ENCODE measurements at places on chromosomes 7 and 10. TPM values are rescaled to one million over a fixed set of nuclear protein-coding genes. Genes with fewer than 3 reads are reported as not detected.

DNA sequence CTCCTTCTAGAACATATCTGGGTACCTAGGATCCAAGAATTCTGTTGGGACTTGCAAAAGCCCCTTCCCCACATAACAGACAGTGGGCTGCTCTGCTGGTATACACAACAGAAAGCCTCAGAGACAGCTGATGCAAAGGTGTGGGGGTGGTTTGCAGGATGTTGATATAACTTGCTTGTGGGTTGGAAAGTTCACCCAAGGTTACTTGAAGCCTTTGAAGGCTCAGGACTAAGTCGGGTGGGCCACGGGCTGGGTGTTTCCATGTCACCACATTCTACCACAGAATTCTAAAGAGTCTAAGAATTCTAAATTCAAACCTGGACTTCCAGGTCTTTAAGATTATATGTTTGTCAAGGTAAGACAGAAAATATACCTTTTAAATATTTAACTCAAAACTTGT, 7.4 kb upstream of the NRCAM start:
- H3K27ac ChIP-seq = no peak overlapping the region
- H3K36me3 ChIP-seq = no peaks in the 10 kb centered on the region
- no peak overlapping the region for H3K4me3 ChIP-seq
- no peaks in the 10 kb centered on the region for H3K4me1 ChIP-seq
- DNase-seq = no peak

DNA sequence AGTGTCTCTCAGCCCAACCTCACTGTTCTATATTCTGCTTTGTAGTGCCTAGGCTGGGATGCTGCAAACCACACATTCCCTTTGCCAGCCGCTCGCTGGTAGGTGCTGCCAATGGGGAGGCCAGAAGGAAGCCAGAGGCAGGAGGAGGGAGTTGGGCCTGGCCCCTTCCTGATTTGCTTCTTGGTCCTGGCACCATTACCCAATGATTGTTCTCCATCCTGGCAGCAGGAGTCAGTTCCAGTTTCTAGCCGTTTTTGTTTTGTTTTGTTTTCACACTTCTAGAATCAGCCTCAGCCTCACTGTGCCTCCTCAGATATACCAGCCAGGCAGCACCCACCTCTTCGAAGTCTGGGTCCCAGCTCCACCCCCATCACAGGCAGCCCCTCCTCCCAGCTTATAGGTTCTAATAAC, 27.4 kb upstream of the LOXL4 start:
- H3K27me3 ChIP-seq = peaks cover under 1% of the 10 kb centered on the region
- no peak for DNase-seq
- H3K4me1 ChIP-seq = peaks cover 18% of the 10 kb centered on the region
- no peak overlapping the region for H3K4me3 ChIP-seq
- H3K36me3 ChIP-seq = no peaks in the 10 kb centered on the region

DNA sequence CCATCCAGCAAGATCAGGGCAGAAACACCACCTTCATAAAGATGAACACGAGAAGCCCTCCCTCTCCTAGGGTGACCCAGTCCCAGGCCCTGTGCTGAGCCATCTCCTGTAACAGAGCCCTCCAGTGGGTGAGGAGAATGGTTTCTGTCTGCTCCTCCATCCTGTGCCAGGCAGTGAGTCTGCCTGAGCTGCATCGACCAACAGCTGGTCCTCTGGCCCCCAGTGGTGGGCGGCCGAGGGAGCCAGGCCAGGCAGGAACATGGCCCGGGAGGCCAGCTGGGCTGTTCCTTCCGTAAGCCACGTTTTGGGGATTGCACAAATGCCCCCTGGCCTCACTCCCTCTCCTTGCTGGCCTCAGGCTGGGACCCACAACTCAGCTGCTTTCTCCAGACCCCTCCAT, 73.5 kb downstream of the GRB10 start:
- no peaks in the 10 kb centered on the region for H3K27me3 ChIP-seq
- H3K4me1 ChIP-seq = peaks cover 63% of the 10 kb centered on the region
- DNase-seq = no peak
- no peak overlapping the region for H3K4me3 ChIP-seq
- peak overlapping the region; percentile 62 for H3K27ac ChIP-seq

GRCh38 chr10:122127943-122128342, 139.0 kb downstream of the TACC2 start:
- H3K27me3 ChIP-seq = no peaks in the 10 kb centered on the region
- H3K4me1 ChIP-seq = peaks cover 72% of the 10 kb centered on the region
- H3K27ac ChIP-seq = peak overlapping the region; percentile 86
- peaks cover 3% of the 10 kb centered on the region for H3K36me3 ChIP-seq
- no peak for DNase-seq
- H3K4me3 ChIP-seq = peak overlapping the region; percentile 39

LBX1 gene
- not detected for total RNA-seq

ITGA8 gene
- total RNA-seq = 26.2 TPM

DNA sequence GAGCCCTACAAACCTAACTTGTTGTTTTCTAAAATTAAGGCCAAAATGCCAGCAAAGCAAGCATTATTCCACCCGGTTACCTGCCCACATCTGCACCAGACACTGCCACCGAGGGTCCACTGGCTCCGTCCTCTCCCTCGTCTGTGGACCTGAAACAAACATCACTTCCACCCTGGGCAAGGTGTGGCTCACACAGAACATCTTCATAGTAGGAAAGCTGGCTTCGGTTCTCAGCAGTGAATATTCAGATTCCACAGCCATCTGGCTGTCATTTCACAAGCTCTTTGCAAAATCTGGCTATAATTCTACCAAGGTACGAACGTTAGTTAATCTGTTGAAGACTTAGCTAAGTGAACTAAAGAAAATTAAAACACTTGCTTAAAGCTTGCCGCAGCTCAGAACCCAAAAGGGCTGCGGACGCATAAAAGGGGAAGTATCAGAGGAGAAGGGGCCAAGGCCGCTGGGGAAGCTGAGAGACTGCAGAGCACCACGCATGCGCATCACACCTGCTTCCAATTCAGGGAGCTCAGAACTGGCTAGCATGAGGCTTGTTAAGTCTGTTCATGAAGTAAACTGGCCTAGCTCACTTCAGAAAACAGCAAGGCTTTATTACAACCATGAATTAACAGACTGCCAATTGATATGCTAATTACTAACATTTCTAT, 46.1 kb downstream of the PTPRN2 start:
- H3K36me3 ChIP-seq = no peaks in the 10 kb centered on the region
- no peak overlapping the region for H3K4me3 ChIP-seq
- no peaks in the 10 kb centered on the region for H3K27me3 ChIP-seq
- no peak overlapping the region for H3K27ac ChIP-seq

- no peak overlapping the region for H3K27ac ChIP-seq
- H3K4me3 ChIP-seq = no peak overlapping the region
- peak; percentile 70 for DNase-seq
- no peaks in the 10 kb centered on the region for H3K36me3 ChIP-seq
- H3K27me3 ChIP-seq = no peaks in the 10 kb centered on the region
- peaks cover 51% of the 10 kb centered on the region for H3K4me1 ChIP-seq
Observed at GRCh38 chr10:123965973-123966895, 74.6 kb upstream of the CPXM2 start.

DNA sequence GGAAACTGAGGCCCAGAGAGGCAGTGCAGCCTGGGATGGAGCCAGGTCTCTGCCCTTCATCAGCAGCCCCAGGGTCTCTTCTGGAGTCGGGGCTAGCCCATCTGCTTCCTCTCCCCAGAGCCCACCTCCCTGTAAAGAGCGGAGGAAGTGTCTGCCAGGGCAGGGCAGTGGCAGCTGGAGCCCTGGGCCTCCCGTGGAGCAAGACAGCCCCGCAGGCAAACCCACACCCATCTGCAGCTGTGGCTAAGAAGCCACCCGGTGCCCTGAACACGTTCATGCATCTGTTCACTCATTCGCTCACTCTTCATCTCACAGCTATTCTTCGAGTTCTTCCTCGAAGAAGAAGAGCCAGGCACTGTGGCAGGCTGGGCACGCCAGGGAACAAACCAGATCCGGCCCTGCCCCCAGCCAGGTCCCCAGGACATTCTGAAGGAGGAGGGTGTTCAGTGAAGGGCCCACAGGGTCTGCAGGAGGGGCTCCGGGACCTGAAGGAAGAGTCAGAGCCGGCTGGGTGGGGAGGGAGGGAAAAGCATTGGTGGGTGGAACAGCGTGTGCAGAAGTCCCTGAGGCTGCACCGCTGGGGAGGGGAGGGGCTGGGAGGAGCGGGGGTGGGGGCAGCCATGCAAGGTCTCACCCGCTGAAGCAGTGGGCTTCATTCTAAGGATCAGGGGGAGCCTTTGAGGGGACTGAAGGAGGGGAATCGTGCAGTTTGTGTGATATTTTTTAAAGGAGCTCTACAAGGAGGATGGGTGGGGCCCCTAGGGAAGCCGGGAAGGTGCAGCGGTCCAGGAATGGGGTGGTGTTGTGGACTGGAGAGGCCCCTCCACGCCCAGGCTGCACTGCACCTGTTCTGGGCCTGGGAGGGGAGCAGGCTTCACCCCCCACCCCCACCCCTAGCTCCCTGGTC, 99.1 kb downstream of the UNCX start:
- no peaks in the 10 kb centered on the region for H3K36me3 ChIP-seq
- no peak overlapping the region for H3K27ac ChIP-seq
- DNase-seq = no peak
- H3K4me1 ChIP-seq = no peaks in the 10 kb centered on the region

STAMBPL1 gene
- 14.9 TPM for total RNA-seq

- H3K36me3 ChIP-seq = no peaks in the 10 kb centered on the region
- no peak overlapping the region for H3K27ac ChIP-seq
- no peak for DNase-seq
- no peaks in the 10 kb centered on the region for H3K27me3 ChIP-seq
- H3K4me3 ChIP-seq = no peak overlapping the region
Observed at GRCh38 chr10:93180482-93180931, 106.8 kb downstream of the CYP26A1 start.

DNA sequence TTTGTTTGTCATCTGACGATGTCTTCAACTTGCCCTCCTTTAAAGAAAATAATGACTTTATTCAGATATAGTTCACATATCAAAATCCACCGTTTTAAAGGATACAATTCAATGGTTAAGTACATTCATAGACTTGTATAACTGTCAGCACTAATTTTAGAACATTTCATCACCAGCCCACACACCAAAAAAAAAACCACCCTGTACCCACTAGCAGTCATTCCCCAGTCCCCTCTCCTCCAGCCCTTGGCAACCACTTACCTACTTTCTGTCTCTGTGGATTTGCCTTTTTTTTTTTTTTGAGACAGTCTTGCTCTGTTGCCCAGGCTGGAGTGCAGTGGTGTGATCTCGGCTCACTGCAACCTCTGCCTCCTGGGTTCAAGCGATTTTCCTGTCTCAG, 5.3 kb upstream of the HILPDA start:
- H3K4me1 ChIP-seq = peaks cover 25% of the 10 kb centered on the region
- H3K27me3 ChIP-seq = no peaks in the 10 kb centered on the region
- DNase-seq = no peak

All from esophagus muscularis mucosa (tissue), 4 donors.